Fibroblast of lung (primary cell): ENCODE measurements at places on chromosomes 11 and 22. TPM values are rescaled to one million over a fixed set of nuclear protein-coding genes. Genes with fewer than 3 reads are reported as not detected.

TNNI2 gene
- not detected in 2 replicates for total RNA-seq

FADS1 gene
- 151 and 208 TPM in 2 replicates for total RNA-seq

MTNR1B gene
- not detected in 2 replicates for total RNA-seq

BMAL1 gene
- total RNA-seq = 11.2 and 13.1 TPM in 2 replicates

DNA sequence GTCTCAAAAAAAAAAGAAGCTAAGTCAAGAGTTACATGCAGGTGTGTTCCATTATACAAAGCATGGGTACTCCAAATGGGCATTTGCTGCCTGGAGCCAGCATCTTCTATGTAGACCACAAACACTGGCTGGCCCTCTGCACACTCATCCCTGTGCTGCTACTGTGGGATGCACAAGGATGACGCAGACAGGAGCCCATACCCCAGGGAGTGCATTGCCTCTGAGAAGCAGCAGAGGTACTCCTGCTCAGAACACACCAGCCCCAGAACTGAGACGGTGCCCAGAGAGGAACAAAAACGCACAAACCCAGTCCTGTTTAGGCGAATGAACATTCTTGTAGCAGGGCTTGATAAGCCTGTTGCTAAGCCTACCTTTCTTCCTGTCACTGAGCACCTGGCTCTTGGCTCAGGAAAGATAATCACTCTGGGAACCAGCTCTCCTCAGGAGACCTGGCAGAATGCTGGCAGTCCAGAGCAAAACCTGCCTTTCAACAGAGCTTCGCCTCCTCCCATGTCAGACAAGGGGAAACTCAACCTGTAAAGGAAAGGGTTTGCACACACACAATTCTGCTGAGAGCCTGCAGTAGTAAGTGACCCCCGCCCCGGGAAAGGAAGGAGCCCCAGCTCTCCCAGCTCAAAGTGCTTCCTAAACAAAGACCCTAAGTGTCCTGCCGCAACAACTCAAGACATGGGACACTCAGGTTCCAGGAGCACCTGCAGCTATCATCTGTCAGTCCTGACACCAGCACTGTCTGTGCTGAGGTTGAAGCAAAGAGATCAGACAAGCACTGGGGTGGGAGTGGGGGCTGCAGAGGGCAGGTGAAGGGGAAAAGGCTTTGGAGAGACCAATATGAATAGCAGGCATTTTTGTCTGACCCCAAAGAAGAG, 145.7 kb downstream of the TENM4 start:
- H3K36me3 ChIP-seq = no peaks in the 10 kb centered on the region
- no peak overlapping the region for H3K4me3 ChIP-seq
- no peak for DNase-seq
- no peaks in the 10 kb centered on the region for H3K4me1 ChIP-seq
- H3K27me3 ChIP-seq = no peaks in the 10 kb centered on the region

DNA sequence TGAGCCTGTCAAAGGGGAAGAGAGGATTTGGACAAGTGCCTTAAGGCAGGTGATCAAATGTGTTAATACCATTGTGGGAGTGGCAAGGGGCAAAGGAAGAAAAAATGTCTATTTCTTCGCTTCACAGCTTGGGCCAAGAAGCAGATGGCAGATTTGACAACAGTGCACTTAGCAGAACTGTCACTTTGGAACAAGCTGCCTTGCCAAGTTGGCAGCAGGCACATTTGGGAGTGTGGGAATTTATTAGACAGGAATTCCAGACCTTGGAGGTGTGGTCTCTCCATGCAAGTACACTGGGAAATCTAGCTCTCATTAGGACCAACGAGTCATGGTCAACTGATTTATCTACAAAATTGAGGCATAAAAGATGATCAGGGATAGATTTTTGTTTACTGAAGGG, 265.1 kb downstream of the NELL1 start:
- H3K27me3 ChIP-seq = no peaks in the 10 kb centered on the region
- no peak overlapping the region for H3K27ac ChIP-seq
- no peaks in the 10 kb centered on the region for H3K4me1 ChIP-seq
- no peaks in the 10 kb centered on the region for H3K36me3 ChIP-seq
- H3K4me3 ChIP-seq = no peak overlapping the region

DNA sequence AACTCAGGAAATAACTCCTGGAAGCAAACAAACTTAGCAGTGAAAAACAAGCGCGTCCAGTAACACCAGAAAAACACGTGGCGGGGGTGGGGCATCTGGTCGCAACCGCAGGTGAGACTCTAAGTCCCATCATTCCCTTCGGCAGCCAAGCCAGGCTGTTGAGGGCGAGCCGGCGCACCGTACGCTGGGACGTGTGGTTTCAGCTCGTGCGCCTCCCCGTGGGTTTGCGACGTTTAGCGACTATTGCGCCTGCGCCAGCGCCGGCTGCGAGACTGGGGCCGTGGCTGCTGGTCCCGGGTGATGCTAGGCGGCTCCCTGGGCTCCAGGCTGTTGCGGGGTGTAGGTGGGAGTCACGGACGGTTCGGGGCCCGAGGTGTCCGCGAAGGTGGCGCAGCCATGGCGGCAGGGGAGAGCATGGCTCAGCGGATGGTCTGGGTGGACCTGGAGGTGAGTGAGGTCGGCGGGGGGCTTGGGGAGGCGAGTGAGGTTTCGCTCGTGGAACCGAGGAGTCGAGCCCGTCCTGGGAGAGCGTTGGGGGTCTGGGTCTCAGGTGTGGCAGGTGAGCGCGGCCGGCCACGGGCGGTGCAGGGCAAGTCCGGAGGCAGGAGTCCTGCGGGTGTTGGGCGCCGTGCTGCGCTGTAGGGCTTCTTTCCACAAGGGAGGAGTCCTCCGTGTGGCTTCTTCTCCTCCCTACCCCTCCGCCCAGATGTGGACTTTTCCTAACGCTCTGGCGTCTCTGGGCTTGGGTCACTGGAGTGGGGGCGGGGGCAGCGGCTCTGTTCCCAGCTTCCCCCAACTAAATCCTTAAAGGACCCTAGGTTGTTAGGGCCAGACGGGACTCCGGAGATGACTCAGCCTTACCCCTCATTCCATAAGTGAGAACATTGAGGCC, at the start of gene REXO2:
Gene REXO2, plus strand, starts transcription at position 239 of the 892 bp plus-strand sequence. Its CDS starts 62 bp downstream, at position 301.
- peak within 1 kb of the TSS; percentile 90 for H3K27ac ChIP-seq
- H3K27me3 ChIP-seq = no peaks in the 10 kb centered on the region
- H3K4me3 ChIP-seq = peak within 1 kb of the TSS; percentile 82
- no peaks in the 10 kb centered on the region for H3K36me3 ChIP-seq

DNA sequence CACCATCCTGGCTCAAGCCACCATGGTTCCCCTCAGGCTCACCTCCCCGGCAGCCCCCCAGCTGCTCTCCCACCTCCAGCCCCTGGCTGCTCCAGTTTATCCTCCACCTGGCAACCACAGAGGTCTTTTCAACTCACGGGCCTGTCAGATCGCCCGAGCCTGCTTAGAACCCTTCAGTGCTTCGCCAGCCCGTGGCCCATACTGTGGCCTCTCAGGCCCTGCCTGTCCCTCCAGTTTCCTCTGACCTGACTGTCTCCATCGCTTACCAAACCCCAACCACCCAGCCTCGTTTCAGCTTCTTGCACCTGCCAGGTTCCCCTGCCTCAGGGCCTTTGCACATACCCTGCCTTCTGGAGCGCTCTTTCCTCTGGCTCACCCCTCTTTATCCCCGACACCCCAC, 6.9 kb downstream of the KCNC1 start:
- no peaks in the 10 kb centered on the region for H3K36me3 ChIP-seq
- no peaks in the 10 kb centered on the region for H3K4me1 ChIP-seq
- H3K27me3 ChIP-seq = peaks cover 18% of the 10 kb centered on the region
- H3K4me3 ChIP-seq = no peak overlapping the region

DNA sequence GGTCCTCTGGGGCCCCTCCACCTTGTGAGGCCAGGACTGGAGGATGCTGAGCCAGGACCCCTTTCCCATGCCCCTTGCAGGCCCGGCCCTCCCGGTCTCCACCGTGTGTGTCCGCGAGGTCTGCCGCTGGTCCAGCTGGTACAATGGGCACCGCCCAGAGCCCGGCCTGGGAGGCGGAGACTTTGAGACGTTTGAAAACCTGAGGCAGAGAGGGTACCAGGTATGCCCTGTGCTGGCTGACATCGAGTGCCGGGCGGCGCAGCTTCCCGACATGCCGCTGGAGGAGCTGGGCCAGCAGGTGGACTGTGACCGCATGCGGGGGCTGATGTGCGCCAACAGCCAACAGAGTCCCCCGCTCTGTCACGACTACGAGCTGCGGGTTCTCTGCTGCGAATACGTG, 17.9 kb downstream of the MUC5B start:
- H3K36me3 ChIP-seq = no peaks in the 10 kb centered on the region
- H3K4me3 ChIP-seq = no peak overlapping the region
- no peaks in the 10 kb centered on the region for H3K27me3 ChIP-seq
- no peak for DNase-seq
- no peak overlapping the region for H3K27ac ChIP-seq

GRCh38 chr11:125345421-125346178, 150.5 kb downstream of the FEZ1 start:
- H3K4me3 ChIP-seq = no peak overlapping the region
- DNase-seq = peak; percentile 79
- H3K27me3 ChIP-seq = peaks cover 11% of the 10 kb centered on the region
- no peaks in the 10 kb centered on the region for H3K36me3 ChIP-seq
- H3K4me1 ChIP-seq = peaks cover 2% of the 10 kb centered on the region
- H3K27ac ChIP-seq = no peak overlapping the region

- H3K4me1 ChIP-seq = no peaks in the 10 kb centered on the region
- H3K27ac ChIP-seq = no peak overlapping the region
- H3K27me3 ChIP-seq = no peaks in the 10 kb centered on the region
These were observed 9.7 kb downstream of the CD5 start for GRCh38 chr11:61111786-61112517.

GRCh38 chr11:27217948-27218420, 145.0 kb downstream of the CCDC34 start:
- H3K27ac ChIP-seq = peak overlapping the region; percentile 86
- no peak for DNase-seq
- no peak overlapping the region for H3K4me3 ChIP-seq
- peaks cover 33% of the 10 kb centered on the region for H3K4me1 ChIP-seq

- H3K27ac ChIP-seq = no peak overlapping the region
- peaks cover 9% of the 10 kb centered on the region for H3K36me3 ChIP-seq
- no peak for DNase-seq
- H3K27me3 ChIP-seq = no peaks in the 10 kb centered on the region
- H3K4me3 ChIP-seq = no peak overlapping the region
These were observed 10.4 kb downstream of the SREBF2 start for GRCh38 chr22:41842996-41843970.

GRCh38 chr11:34964610-34965331, 48.4 kb downstream of the PDHX start:
- no peaks in the 10 kb centered on the region for H3K27me3 ChIP-seq
- peaks cover 1% of the 10 kb centered on the region for H3K36me3 ChIP-seq
- no peak overlapping the region for H3K27ac ChIP-seq
- H3K4me1 ChIP-seq = no peaks in the 10 kb centered on the region
- DNase-seq = no peak

DNA sequence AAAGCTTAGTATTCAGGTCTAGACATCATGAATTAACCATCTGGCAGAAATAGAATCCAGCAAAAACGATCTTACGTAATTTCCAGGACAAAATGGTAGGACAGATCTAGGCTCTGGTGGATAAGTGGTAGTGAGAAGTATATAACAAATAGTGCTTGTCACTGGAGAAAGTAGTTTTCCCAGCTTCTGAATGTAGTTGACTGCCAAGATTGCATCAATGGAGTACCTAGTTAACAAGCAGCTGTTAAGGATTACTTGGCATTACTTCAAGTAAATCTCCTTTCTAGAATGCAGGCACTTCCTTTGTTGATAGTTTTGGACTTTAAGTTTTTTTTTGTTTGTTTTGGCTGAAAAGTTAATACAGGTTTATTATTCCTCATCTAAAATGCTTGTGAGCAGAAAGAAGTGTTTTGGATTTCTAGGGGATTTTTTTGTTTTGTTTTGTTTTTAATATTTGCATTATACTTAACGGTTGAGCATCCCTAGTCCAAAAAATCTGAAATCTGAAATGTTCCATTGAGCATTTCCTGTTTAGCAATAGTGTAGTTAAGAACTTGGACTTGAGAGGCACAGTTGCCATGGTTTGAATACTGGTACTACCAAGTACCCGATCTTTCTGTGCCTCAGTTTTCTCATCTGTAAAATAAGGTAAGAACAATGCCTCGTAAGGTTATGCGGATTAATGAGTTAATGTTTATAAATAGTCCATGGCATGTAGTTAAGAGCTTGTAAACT, 20.3 kb downstream of the FAM118B start:
- no peaks in the 10 kb centered on the region for H3K4me1 ChIP-seq
- DNase-seq = peak; percentile 59
- H3K27me3 ChIP-seq = no peaks in the 10 kb centered on the region
- H3K4me3 ChIP-seq = no peak overlapping the region
- H3K36me3 ChIP-seq = peaks cover 2% of the 10 kb centered on the region
- H3K27ac ChIP-seq = no peak overlapping the region

GRCh38 chr11:64778223-64778472, 194 bp downstream of the SF1 start:
- H3K4me3 ChIP-seq = peak overlapping the region; percentile 41
- H3K4me1 ChIP-seq = peaks cover 12% of the 10 kb centered on the region
- peaks cover 17% of the 10 kb centered on the region for H3K36me3 ChIP-seq

GRCh38 chr11:107916671-107917241, 11.5 kb upstream of the RAB39A start:
- no peak overlapping the region for H3K4me3 ChIP-seq
- H3K36me3 ChIP-seq = no peaks in the 10 kb centered on the region
- H3K4me1 ChIP-seq = no peaks in the 10 kb centered on the region
- DNase-seq = peak; percentile 14

- peaks cover 13% of the 10 kb centered on the region for H3K4me1 ChIP-seq
- no peaks in the 10 kb centered on the region for H3K27me3 ChIP-seq
- H3K4me3 ChIP-seq = no peak overlapping the region
- H3K27ac ChIP-seq = no peak overlapping the region
These were observed 145.5 kb upstream of the ANO3 start for GRCh38 chr11:26186389-26186788.

DNA sequence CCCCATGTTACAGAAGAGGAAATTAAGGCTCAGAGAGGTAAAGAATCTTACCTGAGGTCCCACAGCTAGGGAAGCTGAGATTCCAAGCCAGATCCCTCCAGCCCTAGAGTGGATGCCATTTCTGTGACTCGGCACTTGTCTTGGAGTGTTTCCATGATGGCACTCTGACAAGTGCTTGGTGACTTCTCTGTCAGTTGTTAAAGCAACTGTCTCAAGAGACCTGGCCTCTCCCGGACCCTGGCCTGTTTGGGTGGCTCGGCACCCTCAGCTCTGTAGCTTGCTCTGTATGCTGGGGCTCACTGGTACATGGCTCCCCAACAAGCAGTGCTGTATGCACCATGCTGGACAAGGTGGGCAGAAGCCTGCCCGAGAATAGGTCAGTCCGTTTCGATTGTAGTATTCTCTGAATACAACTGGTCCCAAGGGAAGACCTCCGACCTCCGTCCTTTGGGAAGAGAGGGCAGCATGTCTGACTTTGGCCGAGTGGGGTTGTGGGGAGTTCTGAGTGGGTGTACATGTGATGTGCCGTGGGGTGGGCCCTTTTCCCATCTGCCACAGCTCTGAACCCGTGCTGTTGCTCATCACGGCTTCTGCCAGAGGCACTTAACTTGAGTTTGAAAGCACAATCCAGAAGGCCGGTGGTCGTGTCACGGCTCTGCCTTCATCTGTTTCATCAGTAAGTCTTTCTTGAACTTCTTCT, 12.4 kb downstream of the ACO2 start:
- DNase-seq = peak; percentile 18
- peaks cover 41% of the 10 kb centered on the region for H3K4me1 ChIP-seq
- no peak overlapping the region for H3K4me3 ChIP-seq
- H3K27me3 ChIP-seq = no peaks in the 10 kb centered on the region
- peak overlapping the region; percentile 83 for H3K27ac ChIP-seq
- no peaks in the 10 kb centered on the region for H3K36me3 ChIP-seq
